ENCODE measurements at places on chromosomes 5 and 9. TPM values are rescaled to one million over a fixed set of nuclear protein-coding genes. Genes with fewer than 3 reads are reported as not detected.

The ZFP37 gene
- total RNA-seq, result 0.55 TPM

DNA sequence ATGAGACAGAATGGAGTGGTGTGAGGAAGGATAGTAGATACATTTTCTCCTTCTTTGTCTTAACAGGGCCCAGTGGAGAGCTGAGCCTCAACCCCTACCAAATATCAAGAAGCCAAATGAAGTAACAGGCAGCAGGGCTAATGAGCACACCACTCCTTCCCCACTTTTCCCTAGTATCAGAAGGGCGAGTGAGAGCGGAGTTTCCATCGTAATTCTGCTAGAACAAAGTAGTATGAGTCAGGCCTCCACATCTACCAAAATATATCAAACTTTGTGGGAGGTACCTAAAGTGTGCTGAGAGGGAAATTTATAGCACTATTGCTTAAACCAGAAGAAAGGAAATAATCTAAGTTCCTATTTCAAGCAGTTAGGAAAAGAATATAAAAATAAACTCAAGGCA, 769.0 kb upstream of the RGMB start:
- DNase-seq, result no peak

DNA sequence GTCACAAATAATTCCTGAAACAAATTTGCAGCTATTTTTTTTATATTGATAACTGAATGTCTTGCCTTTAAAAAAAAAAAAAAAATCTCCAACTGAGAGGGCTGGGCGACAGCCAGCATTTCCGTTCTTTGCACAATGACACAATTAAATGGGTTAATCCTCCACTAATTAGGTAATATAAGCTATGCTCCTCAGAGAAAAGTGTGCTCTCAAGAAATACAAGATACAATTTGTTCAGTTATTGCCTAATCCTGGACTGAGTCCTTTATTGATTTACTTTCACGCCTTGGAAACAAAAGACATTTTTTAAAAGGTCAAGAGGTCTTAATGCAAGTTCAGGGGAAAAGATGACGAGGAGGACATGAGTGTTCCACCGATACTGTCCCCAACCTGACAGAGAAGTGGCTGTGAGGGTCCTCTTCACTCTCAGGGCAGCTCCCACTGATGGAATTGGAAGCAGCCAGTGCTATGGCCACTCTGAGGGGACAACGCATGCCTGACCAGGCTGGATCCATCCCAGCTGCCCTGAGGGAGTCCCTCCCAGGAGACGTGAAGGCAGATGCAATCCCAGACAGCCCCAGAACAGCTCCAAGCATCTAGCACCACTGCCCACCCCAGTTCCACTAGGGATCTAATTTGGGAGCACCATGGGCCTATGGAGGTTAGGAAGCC, 220.7 kb downstream of the GNA14 start:
- no peak for DNase-seq

- DNase-seq, result no peak
Measured at GRCh38 chr5:135974021-135974600, 19.3 kb upstream of the LECT2 start.

DNA sequence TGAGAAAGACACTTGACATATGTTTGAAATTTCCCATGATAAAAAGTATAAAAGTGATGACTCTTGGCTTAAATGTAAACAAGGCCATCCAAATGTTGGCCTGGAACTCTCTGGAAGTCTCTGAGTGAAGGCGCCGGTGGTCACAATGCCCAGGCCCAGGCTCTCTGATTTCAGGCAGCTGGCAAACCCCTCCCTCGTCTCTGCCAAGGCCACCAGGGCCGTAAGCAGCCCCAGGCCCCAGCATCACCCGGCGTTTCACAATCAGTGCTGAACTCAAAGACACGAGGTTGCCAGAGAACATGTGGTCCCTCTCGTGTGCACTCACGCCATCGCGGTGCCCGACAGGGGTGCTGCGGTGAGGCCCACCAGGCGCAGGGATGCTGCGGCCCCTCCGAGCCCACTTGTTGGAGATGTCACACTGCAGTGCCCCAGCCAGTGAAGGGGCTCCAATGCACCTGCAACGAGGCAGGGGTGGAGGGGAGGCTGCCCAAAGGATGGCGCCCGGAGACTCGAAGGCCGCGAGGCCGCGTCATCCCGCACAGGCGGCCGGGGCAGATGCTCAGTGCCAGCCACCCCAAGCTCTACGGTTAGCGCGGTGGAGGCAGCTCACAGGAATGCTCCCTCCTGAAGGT, 15.0 kb downstream of the LPCAT1 start:
- no peak for DNase-seq

GRCh38 chr5:4383102-4383501, 757.0 kb upstream of the ADAMTS16 start:
- no peak for DNase-seq

- no peak for DNase-seq
Measured at GRCh38 chr5:5014586-5015235, 125.4 kb upstream of the ADAMTS16 start.

DNA sequence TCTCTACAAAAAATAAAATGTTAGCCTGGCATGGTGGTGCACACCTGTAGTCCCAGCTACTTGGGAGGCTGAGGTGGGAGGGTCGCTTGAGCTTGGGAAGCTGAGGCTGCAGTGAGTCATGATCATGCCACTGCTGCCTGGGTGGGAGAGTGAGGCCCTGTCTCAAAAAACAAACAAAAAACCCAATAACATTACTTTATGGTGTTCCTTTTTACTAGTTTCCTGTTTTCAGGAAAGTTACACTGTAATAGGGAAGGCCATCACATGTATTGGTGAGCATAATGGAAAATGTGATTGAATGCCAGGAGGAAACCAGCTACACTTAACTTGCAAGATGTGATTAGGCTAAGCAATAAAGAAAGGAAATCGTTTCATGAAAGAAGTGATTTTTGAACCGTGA, 42.7 kb downstream of the SV2C start:
- no peak for DNase-seq

The TMOD1 gene
- total RNA-seq, result 0.47 TPM

The CD74 gene
- 299 TPM for total RNA-seq

DNA sequence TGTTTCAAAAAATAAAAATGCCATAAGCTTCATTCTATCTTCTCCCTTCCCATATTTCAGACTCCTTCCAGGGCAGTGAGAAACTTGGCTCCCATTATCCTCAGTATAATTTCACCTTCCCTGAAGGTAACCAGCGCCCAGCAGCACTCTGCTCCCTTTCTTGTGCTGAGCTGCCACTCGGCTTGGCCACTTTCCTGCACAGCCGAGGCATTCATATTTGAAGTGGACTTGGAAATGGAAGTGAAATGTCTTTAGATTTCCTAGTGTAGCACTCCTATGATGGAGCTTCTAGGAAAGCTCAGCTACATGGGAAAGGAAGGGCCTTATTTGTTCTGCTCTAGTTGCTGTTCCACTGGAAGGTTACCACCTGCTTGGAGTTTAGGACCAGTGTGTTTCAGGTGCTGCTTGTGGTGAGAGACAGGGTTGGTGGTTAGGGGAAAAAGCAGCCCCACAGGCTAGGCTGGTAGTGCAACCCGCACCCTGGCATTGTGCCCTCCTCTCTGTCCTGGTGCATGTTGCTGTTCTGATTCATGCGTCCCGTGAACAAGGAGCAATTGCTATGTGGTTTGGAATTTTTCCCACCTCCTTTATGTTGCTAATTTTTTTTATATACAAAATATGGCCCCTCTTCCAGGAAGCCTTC, 53.8 kb downstream of the RAD23B start:
- no peak for DNase-seq

GRCh38 chr5:5710471-5710870, 288.0 kb downstream of the ICE1 start:
- DNase-seq, result no peak

DNA sequence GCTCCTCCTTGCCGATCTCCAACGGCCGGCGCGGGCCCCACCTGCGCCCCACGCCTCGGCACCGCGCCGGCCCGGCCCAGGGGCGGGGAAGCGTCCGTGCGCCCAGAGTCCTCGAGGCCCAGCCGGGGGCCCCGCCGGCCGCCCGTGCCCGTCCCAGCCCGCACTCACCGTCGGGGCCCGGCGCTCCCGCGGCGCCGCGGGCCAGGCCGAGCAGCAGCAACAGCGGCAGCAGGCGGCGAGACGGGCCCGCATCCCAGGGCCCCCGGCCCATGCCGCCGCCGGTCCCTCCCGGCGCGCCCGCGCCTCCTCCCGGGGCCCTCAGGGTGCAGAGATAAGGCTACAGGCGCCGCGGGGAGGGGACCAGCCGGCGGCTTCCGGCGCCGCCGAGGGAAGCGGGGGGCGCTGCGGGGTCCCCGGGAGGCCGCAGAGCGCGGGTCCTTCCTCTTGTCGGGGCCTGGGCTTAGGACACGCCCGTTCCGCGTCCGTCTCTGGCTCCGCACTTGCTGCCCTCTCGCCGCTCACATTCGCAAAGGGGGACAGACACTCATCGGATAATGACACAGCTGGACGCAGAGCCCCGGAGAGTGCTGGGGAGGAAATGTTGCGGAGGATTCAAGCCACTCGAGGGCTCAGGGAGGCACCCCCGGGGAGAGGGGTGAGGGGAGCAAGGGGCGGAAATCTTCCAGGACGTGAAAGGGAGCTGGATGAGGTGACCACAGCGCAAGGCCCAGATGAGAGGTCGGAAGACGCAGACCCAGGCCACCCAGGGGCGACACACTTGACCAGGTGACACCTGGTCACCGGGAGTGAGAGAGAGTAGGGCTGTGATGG, at the start of gene SUSD1:
TSS of gene SUSD1 (minus strand) at position 333 of the 831 bp plus-strand sequence. CDS start at position 271, 62 bp downstream.
- DNase-seq, result peak; percentile 57

GRCh38 chr5:17694914-17695313, 60.7 kb downstream of the TAF11L14 start:
- DNase-seq, result no peak

GRCh38 chr9:108217431-108218349, 638.1 kb downstream of the ACTL7B start:
- no peak for DNase-seq

The RASEF gene
- total RNA-seq, result not detected

GRCh38 chr9:137002646-137003041, 6.3 kb upstream of the CLIC3 start:
- DNase-seq, result no peak

The ENTPD2 gene
- total RNA-seq, result not detected

DNA sequence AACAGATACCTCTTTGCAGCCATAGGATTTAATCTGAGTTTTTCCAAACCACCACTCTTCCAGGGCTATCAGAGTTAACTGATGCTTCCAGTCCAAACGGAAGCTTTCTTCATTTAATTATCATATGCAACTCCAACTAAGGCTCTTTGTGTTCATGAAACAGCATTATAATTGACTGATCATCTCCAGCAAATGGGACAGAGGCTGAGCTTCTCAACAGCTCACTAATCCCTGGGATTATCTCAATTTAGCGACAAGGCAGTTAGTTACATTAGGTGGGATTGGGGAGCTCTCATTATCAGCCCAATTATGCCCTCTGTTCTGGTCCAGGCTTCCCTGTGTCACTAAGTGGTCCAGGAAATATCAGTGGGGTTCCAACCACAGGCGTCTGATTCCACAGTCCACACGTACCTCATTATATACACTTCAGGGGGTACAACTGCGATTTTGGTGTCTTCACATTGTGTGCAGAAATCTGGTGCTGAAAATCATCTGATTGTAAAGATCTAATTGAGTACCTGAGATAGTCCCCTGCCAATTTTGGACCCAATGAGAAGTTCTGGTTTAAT, 313.5 kb upstream of the PANK3 start:
- DNase-seq, result no peak

DNA sequence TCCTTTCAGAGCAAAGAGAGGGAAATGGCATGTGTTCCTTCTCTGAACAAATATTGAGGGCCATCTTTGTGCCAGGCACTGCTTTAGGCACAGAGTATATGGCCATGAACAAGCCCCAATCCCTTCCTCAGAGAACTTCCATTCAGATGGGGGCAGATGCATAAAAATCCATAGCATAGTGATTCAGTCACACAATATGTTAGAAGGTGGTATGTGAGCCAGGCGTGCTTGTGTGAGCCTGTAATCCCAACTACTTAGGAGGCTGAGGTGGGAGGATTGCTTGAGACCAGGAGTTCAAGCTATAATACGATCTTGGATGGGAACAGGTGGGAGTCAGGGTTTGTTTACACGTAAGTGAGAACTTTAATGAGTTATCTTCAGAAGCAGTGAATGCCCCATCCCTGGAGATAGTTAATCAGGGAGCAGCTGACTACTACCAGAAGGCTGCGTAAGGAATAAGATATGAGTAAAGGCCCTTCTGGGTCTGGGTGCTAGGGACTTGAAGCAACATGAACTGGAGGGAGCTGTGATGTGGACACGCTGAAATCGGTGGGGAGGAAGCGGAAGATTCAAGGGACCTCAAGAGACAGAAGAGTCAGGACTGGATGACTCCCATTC, 27.1 kb downstream of the NANS start:
- DNase-seq, result no peak

DNA sequence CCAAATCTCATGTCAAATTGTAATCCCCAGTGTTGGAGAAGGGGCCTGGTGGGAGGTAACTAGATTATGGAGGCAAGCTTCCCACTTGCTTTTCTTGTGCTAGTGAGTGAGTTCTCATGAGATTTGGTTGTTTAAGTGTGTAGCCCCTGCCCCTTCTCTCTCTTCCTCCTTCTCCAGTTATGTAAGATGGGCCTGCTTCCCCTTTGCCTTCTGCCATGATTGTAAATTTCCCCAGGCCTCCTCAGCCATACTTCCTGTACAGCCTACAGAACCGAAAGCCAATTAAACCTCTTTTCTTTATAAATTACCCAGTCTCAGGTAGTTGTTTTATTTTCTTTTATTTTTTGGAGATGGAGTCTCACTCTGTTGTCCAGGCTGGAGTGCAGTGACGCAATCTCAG, 18.2 kb upstream of the TXNDC8 start:
- DNase-seq, result no peak

DNA sequence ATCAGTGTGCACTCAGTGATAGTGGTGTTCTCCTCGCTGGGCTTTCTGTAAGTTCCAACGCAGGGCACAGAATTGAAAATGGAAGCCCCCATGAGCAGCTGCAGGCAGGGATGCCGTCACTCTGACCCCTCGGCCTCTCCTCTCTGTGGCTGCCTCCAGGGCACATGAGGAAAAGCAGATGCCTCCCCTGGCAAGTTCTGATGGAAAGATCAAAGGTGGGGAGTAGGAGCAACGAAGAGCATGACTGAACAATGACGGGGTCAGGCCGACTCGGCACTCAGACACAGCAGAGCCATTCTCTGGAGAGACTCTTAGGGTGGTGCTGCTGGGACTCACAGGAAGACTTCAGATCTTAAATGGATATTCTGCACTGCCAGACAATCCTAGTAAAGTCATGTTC, 65.6 kb upstream of the CKMT2 start:
- no peak for DNase-seq
